ENCODE measurements at places on chromosomes 1 and 21. TPM values are rescaled to one million over a fixed set of nuclear protein-coding genes. Genes with fewer than 3 reads are reported as not detected.

DNA sequence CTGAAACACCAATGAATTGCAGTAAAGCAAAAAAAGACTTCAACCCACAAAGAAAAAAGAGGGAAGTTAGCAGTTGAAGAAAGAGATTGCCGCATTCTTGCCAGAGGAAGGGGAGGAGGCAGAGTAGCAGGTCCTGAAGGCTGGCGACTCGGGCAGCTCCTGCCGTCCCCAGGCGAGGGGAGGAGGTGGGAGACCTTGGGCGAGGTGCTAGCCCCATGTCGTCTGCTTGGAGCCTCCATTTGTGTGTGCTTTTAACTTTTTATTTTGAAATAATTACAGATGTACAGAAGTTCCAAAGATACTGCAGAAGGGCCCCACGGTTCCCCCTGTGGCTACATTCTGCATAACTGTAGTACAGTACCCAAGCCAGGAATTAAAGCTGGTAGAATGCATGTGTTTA, 6.7 kb downstream of the TRPM2 start:
- H3K27me3 ChIP-seq = no peaks in the 10 kb centered on the region
- H3K27ac ChIP-seq = no peak overlapping the region
- no peaks in the 10 kb centered on the region for H3K4me1 ChIP-seq
- H3K36me3 ChIP-seq = no peaks in the 10 kb centered on the region
- H3K4me3 ChIP-seq = no peak overlapping the region

- H3K27ac ChIP-seq = no peak overlapping the region
- H3K36me3 ChIP-seq = no peaks in the 10 kb centered on the region
- no peaks in the 10 kb centered on the region for H3K4me1 ChIP-seq
- no peak overlapping the region for H3K4me3 ChIP-seq
- DNase-seq = no peak
- no peaks in the 10 kb centered on the region for H3K27me3 ChIP-seq
These were observed 45.3 kb downstream of the PKP1 start for GRCh38 chr1:201328576-201328975.

Gene TMEM63A
- 24.4 TPM for total RNA-seq

- no peaks in the 10 kb centered on the region for H3K36me3 ChIP-seq
- H3K4me1 ChIP-seq = no peaks in the 10 kb centered on the region
- no peak for DNase-seq
- H3K27ac ChIP-seq = no peak overlapping the region
- H3K4me3 ChIP-seq = no peak overlapping the region
These were observed 209.8 kb downstream of the DISC1 start for GRCh38 chr1:231836227-231836893.

GRCh38 chr1:47578026-47578720, 140.3 kb downstream of the FOXD2 start:
- peaks cover 20% of the 10 kb centered on the region for H3K4me1 ChIP-seq
- no peak for DNase-seq
- H3K27me3 ChIP-seq = no peaks in the 10 kb centered on the region
- H3K4me3 ChIP-seq = no peak overlapping the region
- H3K27ac ChIP-seq = no peak overlapping the region

DNA sequence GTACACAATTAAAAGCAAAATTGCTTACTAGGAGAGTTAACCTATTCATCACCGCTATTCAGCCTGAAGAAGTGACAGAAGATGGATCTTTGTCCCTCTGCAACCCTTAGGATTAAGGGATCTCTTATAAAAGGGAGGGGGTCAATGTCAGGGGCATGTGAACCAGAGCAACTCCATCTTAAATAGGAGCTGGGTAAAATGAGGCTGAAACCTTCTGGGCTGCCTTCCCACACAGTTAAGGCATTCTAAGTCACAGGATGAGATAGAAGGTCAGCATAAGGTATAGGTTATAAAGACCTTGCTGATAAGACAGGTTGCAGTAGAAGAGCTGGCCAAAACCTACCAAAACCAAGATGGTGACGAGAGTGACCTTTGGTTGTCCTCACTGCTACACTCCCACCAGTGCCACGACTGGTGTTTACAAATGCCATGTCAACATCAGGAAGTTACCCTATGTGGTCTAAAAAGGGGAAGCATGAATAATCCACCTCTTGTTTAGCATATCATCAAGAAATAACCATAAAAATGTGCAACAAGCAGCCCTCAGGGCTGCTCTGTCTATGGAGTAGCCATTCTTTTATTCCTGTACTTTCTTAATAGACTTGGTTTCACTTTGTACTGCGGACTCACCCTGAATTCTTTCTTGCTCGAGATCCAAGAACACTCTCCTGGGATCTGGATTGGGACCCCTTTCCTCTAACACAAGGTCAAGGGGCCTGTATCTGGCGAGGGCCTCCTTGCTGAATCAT, 35.3 kb upstream of the NEK2 start:
- H3K27me3 ChIP-seq = no peaks in the 10 kb centered on the region
- no peaks in the 10 kb centered on the region for H3K36me3 ChIP-seq
- no peak overlapping the region for H3K4me3 ChIP-seq
- no peak overlapping the region for H3K27ac ChIP-seq

Gene ZNF593OS
- not detected for total RNA-seq

Gene OR2M5
- total RNA-seq = not detected

Gene S100A7A
- total RNA-seq = not detected

DNA sequence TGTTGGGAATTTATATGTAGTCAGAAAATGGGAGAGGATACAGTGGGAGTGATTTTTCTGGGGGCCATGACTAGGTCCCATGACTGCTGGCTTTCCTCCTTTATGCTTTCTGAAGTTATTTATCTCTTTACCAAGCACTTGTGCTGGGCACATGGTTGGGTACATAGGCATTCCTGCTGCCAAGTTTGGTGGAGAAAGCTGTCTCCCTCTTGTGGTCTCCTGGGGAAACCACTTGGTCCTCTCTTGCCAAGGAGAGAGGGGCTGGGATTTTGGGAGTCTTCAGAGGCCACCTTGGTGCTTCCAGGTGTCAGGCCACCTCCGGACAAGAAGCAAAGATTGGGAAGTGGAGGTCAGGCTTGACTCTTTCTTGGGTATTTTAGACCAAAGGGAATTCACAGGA, 120.2 kb upstream of the KCNE2 start:
- H3K27me3 ChIP-seq = no peaks in the 10 kb centered on the region
- DNase-seq = peak; percentile 19
- H3K4me3 ChIP-seq = no peak overlapping the region

GRCh38 chr1:65758128-65758527, 34.6 kb upstream of the PDE4B start:
- DNase-seq = no peak
- no peak overlapping the region for H3K4me3 ChIP-seq
- no peaks in the 10 kb centered on the region for H3K4me1 ChIP-seq
